DMS53 (cell line): ENCODE measurements at places on chromosomes 12 and 14.
A peak's percentile ranks its signal among the peaks of the same experiment; 100 is the strongest.

GRCh38 chr12:7512553-7512952 lies 9.0 kb upstream of the CD163 start:
- DNase-seq = no peak

DNA sequence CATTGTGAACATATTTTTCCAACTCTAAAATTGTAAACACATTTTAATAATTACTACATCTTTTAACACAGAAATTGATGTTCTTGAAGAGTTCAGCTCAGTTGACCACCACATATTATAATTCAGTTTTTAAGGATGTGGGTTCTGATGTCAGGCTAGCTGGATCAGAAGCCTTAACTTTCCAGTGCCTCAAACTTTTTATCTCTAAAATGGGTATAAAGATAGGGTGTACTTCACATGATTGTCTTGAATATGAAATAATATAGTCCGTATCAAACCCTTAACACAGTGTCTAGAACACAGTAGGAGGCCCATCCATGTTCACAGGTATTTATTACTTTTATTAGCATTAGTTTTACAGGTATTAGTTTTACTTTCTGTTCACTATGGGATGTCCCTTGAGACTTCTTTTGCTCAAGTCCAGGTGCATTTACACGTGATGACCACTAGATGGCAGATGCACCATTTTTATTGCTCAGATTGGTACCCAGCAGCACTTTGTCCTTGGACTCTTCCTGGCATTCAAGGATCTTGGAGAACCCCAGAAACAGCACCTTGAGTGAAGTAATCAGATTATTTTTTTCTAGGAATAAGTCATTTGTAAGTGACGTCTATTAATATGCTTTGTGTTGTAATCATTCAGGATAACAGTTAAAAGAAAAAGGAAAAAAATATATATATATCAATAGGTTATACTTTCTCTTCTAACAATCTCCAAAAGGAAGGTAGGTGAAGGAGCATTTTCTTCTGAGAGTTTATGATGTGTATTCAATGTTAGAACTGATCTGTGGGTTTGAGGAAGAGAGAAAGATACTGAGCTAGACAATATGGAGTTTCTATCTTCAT lies 580.2 kb downstream of the ETNK1 start:
- DNase-seq = peak; percentile 83

- DNase-seq = no peak
Observed at GRCh38 chr14:63287666-63288483, 30.9 kb downstream of the GPHB5 start.

DNA sequence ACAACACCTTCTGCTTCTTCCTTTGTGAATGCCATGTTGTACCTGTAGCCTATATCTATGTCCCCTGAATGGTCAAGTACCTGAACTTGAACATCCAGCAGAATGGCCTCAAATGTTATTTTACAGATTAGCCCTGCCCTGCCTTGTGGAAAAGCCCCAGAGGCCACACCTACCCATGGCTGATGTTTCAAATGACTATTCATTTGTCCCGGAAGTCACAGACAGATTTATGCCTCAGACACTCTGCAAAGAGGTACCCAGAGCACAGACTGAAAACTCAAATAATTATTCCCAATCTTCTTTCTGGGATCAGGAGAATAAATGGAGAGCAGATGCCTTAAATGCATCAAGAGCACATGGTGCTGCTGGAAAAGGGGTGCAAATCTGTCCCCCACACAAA lies 13.0 kb upstream of the DPF3 start:
- DNase-seq = no peak

DNA sequence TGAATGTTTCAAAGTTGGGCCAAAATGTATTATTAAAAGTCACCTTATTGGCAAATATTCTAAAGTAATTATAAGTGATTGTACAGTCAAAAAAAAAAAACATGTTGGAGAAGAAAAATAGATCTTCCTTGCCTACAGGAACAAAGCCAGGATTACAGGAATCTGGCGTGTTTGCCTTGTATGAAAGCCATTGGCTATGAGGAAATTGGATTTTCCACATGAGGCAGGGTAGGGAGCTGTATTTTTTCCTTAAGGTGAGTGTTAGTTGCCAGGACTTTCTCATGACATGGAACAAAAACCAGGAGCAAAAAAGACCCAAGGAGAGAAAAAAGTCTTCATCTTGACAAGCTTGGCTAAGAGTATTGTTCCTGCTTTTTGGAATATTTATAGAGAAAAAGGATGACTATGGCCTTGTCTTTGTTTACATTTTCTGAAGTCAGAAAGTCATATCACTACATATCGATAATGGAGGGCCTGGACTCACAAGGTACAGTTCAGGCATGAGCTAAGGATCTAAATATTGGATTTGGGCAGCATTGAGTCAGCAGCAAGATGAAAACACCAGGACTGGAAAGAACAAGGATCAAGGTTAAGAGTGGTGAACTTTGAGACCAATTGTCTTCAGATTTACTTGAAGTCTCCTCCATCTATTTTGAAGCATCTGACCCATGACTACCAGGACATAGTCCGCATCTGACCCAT lies 68.4 kb upstream of the FLRT2 start:
- DNase-seq = no peak

- no peak for DNase-seq
Observed at GRCh38 chr14:68367536-68367935, 425.3 kb downstream of the ZFP36L1 start.

DNA sequence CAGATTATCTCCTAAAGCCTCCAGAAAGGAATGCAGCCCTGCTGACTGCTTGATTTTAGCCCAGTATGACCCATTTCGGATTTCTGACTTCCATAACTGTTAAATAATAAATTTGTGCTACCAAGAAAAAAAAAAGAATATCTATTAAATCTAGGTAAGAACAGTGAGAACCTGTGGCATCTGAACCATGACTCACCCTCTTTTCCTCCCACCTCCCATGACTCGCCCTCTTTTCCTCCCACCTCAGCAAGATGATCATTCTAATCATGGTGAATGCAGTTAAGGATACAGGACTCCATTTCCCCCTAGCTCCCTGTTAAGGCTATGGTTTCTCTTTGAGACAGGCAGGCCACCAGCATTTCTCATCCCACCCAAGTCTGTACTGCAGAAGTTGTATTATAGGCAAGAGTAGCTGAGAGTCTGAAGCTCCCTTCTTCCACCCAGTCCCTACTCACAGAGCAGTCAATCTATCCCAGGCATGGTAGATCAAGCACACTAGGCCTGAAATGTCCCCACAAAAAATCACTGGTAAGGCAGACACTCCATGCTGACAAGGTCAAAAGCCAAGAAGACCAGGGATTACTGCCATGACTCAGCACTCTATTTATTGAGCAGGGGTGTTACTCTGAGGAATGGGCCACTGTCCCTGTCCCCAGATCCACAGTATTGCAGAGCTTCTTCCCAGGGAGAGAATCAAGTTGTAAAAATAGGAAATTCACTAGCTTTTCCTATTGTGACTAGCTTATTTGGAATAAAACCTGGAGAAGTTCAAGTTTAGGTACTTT lies 188.9 kb downstream of the ADAMTS20 start:
- DNase-seq = peak; percentile 70

DNA sequence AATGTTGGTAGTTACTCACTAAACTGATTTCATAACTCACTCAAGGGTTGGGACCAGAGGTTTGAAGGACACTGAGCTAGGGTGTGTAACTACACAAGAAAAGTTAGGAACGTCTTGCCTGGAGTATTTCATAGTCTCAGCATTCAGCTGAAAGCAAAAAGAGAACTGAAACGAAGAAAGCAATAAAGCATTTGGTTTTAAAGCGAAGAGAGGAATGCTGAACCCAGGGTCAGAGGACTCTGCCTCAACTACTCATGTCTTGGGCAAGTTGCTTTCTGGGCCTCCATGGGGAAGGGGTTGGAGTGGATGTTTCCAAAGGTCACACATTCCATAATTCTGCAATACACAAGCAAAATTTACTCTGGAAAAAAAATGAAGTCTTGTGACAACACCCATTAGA lies 1.4 kb downstream of the GNS start:
- no peak for DNase-seq

DNA sequence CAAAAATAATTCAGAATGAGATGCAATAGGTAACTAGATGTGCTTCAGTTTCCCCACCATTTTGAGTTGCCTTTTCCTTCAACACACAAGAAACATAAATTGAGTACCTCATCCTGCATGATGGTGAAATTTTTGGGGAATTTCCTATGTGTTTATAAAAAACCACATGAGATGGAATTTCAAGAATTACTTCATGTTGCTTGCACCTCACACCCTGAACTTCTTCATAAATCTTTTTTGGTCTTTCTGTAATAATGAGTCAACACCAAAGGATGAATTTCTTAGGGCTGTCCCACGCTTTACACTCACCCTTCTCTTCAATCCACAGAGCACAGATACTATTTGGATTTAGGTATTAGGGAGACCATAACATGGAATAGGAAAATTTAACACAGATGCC lies 22.6 kb upstream of the LUM start:
- no peak for DNase-seq

- DNase-seq = no peak
Observed at GRCh38 chr12:99976762-99977161, 8.0 kb downstream of the ANKS1B start.

DNA sequence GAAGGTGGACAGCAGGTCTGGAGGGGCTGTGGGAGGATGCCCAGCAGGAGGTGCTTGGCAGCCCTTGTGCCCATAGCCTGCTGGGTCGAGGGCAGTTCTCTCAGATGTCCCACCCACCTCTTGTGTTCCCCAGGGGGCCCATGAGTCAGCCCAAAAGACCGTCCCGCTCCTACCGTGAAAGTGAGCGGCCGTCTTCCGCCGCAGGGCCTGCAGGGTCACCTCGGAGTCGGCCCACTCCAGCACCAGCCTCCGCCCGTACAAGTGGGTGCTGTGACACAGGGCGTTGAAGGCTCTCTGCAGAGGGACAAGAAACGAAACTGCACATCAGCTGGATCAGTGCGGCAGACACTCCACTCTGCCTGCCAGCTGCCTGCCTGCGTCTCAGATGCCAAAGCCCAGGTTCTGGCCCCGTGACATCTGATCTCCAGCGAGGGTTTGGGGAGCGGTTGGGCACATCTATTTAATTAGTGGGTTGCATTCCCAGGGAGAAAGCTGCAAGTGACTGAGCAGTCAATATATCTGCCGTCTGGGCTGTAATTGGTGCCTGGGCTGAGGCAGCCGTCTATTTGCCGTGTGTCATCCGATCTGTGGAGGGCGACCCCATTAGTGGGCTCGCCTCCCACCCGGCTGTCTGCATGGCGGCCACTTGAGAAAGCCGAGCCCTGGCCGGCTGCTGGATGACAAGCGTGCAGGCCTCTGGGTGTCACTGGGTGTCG lies 121.5 kb downstream of the RBM19 start:
- DNase-seq = no peak

GRCh38 chr14:86712727-86713126 lies 1182.8 kb downstream of the FLRT2 start:
- DNase-seq = no peak

- DNase-seq = no peak
Observed at GRCh38 chr14:56590535-56590960, 10.9 kb downstream of the TMEM260 start.

GRCh38 chr12:11713202-11713601 lies 63.7 kb downstream of the ETV6 start:
- no peak for DNase-seq

- no peak for DNase-seq
Observed at GRCh38 chr12:8088574-8088973, 6.5 kb downstream of the NECAP1 start.

- DNase-seq = no peak
Observed at GRCh38 chr12:93140801-93141200, 211.7 kb upstream of the EEA1 start.

- DNase-seq = peak; percentile 79
Observed at GRCh38 chr12:54596526-54596946, 8.1 kb upstream of the PPP1R1A start.

GRCh38 chr12:104536841-104537240 lies 80.1 kb downstream of the CHST11 start:
- no peak for DNase-seq

GRCh38 chr12:106871477-106871876 lies 84.2 kb upstream of the TMEM263 start:
- DNase-seq = no peak

GRCh38 chr12:46490635-46491034 lies 118.1 kb upstream of the SLC38A2 start:
- no peak for DNase-seq

DNA sequence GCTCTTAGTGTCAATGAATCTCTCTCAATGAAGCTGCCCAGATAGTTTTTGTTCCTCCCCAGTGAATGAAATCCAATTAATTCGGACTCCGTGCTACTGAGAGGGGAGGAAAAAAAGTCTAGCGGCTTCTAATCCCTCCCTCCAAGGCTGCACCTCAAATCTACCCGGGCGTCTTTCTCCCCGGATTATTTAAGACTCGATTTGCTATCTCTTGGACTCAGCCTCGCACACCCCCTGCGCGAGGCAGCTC lies 134 bp downstream of the DUSP6 start:
- DNase-seq = no peak

DNA sequence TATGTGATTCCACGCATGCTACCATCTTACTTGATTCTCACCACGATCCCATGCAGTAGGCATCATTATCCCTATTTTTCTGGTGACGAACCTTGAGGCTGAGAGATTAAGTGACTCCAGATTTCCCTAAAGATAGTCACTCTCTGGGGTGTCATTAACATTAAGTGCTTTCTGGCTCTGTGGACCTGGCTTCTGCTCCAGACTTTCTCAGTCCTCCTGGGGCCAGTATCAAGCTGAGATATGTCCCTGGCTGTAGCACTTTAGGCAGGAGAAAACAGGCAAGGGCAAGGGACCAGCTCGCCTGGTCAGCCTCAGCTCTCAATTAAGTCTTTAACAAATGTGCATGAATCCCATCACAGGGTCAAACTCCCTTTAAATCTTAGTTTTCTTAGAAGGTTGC lies 38.3 kb upstream of the PRB2 start:
- no peak for DNase-seq

- no peak for DNase-seq
Observed at GRCh38 chr12:67280572-67280971, 11.4 kb downstream of the CAND1 start.

- no peak for DNase-seq
Observed at GRCh38 chr12:16913832-16914490, 308.0 kb upstream of the LMO3 start.

DNA sequence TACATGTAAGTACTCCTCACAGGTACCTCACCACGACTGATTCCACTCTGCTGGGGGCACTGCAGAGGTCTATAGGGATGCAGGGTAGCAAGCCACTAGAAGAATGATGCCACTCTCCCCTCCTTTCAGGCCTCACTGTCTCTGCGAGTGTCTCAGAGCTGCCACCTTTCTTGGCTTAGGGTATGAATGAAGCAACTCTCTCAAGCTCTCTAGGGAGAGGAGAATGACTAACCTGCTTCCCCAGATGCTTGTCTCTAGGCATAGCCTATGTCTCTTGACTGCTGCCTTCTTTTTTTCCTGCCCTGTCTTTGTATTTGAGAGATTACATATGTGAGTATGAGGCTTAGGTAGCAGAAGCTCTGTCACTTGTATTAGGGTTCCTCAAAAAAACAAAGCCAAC lies 566.5 kb upstream of the ATP2B1 start:
- DNase-seq = no peak
